Activated CD8-positive, alpha-beta memory T cell treated with anti-CD3 and anti-CD28 coated beads for 1 hour (primary cell): ENCODE measurements at places on chromosomes 5 and 9.
A peak's percentile ranks its signal among the peaks of the same experiment; 100 is the strongest.

- DNase-seq, result no peak
Measured at GRCh38 chr5:55865831-55866230, 14.7 kb downstream of the IL31RA start.

DNA sequence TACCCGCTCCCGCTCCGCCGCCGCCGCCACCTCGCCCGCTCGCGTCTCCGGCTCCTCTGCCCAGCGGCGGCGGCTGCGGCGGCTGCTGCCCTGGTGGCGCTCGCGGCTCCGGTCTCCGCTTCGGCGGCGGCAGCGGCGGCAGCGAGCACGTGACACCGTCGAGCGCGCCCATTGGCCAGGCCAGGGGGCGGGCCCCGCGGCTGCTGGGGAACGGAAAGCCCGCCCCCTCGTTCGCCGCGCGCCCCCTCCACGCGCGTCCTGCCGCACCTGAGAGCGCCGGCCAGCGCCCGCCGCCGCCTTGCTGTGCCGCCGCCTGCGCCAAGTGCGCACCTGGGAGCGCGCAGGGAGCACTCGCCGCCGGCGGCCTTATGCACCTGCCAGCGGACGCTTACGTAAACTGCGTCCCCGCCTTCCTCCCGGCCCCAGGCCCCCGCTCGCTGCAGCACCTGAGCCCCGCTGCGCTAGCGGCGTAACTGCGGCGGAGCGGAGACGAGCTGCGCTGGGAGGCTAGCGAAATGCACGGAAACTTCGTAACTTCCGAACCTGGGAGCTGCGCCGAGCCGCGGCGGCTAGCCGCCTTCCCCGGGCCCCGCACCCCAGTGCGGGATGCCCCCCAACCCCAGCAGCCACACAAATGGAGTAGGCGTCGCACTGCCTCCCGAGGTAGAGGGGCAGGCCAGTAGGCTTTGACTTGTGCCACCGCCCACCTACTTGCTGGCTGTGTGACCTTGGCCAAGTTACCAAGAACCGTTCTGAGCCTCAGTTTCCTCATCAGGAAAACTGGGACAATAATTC is at the start of gene STRBP:
Gene STRBP, minus strand, starts transcription at position 122 of the 795 bp plus-strand sequence. CDS start 84,452 bp downstream, outside the sequence.
- peak; percentile 72 for DNase-seq

DNA sequence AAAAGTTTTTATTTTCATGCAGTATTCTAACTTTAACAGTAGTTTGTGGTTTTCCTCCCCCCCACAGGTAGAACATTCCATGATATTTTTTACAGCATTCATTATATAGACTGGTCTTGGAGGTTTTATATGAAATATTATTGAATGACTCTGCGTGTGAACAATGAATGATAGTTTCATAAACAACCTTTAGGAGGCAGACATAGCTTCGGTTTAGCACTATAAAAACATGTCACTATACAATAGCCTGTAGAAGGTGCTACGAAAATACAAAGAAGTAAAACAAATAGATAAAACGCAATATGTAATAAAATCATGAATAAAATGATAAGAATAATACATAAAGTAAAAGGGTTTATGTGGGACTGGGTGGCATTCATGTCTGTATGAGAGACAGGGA is 8.5 kb downstream of the KLF4 start:
- no peak for DNase-seq

DNA sequence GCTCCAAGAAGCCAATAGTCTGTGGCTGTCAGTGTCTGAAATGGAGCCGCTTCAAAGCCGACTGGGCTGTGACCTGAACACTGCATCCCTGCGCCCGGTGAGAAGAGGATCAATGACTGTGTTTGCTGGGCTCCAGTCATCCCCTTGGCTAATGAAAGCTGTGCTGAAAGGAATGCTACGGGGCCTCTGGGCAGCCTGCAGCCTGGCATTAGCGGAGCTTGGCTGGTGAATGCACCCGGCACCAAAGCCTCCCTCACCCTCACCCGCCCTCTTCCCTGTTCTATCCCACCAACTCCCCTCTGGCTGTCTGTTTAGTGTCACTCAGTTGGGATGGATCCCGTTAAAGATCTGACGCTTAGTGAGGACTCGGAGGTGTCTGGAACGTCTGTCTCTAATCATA is 355.3 kb downstream of the BNC2 start:
- no peak for DNase-seq

GRCh38 chr9:90290716-90291485 is 351.7 kb downstream of the DIRAS2 start:
- DNase-seq, result no peak

DNA sequence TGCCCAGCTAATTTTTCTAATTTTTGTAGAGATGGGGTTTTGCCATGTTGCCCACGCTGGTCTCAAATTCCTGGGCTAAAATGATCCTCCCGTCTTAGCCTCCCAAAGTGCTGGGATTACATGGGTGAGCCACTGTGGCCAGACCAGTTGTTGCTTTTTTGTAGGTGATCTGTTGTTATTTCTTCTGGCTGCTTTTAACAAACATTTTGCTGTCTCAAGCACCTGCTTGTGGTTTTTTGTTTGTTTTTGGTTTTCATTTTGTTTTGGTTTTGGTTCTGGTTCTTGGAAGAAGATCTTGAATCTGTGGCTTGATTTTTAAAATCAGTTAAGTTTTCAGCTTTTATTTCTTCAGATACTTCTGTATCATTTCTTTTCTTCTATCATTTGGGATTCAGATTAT is 21.1 kb downstream of the ERCC6L2 start:
- DNase-seq, result no peak

DNA sequence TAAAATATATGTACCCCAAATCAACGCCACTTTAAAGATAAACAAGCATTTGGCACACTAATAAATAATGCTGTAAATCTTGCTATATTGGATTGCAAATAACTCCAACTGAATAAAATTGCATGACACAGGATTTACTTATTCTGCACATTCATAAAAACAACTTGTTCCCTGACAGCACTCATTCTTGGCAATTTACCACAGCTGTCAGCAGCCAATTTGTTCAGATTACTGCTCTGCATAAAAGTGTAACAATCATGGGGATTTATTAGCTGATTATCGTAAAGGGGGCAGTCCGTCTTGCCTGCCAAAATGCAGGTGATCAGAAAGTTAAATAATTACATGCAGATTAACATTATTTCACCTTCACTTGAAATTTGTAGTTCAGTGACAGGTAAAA is 285.3 kb downstream of the SLF1 start:
- DNase-seq, result no peak

DNA sequence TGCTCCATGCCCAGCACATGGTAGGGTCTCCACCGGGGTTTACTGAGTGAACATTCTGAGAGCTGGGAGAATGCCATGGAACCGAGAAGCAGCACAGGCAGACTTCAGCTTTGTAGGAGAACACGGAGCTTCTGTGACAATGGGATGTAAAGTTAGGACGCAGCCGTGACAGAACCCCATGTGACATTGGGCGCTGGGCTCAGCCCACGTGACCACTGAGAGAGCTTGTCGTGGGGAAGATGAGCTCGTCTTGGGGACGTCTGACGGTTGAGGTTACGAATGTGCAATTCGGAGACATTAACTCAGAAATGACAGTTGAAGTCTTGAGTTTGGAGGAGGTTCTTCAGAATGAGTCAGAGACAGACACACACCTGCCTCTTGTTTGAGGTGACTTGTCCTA is 13.5 kb downstream of the SDHA start:
- no peak for DNase-seq

GRCh38 chr5:42944989-42945388 is 95.1 kb downstream of the ANXA2R start:
- no peak for DNase-seq

GRCh38 chr9:137321726-137322361 is 19.8 kb upstream of the NRARP start:
- DNase-seq, result no peak

DNA sequence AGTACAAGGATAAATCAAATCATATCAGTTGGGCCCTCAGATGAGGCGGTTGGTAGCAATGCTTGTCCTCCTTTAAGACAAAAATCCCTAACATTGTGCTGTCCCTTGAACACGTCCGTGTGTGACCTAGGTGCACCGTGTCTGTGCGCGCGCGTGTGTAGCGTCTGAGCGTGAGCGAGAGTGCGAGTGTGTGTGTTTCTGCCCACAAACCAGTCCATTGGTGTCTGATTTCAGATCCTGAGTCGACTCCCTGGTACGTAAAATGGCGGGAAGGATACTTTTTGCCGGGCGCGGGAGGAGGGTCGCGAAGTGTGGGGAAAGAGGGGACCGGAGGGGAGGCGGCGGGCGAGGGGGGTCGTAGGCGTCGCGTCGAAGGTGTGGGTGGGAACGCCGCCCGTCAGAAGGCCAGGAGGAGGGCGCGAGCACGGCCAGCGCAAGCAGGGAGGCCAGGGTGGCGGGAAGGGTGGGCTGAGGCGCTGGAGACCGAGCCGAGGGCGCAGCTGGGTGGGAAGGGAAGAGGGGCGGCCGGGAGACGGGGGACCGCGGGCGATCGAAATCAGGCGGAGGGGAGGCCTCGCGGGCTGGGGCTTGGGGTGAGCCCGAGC is 8.9 kb downstream of the OTP start:
- no peak for DNase-seq

- DNase-seq, result no peak
Measured at GRCh38 chr9:108746864-108747263, 108.9 kb downstream of the ACTL7B start.

DNA sequence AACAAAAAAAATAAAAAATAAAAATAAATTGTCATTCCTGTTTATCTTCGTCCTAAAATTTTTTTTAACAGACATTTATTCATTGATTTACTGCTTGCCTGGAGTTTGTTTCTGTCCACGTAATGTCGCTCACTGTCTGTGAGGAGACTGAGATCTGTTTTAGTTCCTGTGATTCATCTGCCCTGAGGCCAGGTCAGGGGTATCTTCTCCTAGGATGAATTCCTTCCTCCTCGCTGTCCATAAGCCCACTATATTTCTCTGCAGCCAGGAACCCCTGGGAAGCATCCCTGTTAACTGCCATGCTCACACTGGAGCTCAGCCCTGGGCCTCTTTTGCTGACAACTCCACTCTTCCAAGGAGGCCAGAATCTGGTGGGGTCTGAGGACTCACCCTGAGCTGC is 682.0 kb downstream of the MTRR start:
- no peak for DNase-seq

DNA sequence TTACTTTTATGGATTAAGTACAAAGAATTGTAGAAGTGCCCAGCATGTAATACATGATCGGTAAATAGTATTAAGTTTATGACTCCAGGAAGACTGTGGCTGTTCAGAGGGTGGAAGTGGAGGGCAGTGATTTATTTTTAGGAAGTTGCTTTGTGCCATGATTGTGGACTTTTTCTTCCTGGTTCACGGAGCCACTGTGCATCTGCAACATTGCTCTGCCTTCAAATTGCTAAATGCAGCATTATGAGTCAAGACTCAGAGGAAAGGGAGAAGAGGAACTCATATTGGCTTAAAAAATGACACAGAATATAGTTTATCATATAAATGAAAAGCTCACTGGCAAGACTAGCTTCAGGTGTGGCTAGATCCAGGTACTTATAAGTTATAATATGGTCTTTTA is 301.5 kb downstream of the KCTD16 start:
- DNase-seq, result no peak

- no peak for DNase-seq
Measured at GRCh38 chr9:14323985-14324650, 10.2 kb upstream of the NFIB start.

DNA sequence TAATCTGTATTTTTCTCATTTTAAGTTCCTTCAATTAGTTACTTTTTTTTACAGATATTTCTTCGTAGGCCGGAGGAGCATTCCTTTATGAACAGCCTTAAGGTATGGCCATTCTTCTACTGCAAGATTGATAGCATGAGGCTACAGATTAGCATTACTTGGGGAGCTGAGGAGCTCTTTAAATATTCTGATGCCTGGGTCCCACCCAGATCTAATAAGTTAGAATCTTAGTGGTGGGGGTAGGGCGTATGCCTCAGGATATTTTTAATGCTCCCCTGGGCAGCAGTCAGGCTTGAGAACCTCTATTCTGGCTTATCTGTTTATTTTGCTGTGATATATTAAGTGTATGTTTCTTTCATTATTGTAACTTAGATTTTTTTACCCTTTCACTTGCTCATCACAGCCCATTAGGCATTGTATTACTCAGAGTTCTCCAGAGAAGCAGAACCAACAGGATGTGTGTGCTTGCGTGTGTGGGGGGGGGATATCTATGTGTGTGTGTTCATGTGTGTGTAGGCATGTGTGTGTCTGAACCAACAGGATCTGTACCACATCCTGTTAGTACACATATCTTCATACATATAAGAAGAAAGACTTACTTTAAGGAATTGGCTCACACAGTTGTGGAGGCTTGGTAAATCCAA is 91.8 kb upstream of the MTAP start:
- DNase-seq, result no peak

- DNase-seq, result no peak
Measured at GRCh38 chr9:18463991-18464390, 10.0 kb upstream of the ADAMTSL1 start.

GRCh38 chr9:93221044-93221443 is 37.1 kb downstream of the WNK2 start:
- DNase-seq, result no peak

GRCh38 chr5:159850160-159850559 is 66.1 kb upstream of the ADRA1B start:
- DNase-seq, result no peak

GRCh38 chr5:152568016-152568415 is 162.9 kb upstream of the NMUR2 start:
- DNase-seq, result no peak

DNA sequence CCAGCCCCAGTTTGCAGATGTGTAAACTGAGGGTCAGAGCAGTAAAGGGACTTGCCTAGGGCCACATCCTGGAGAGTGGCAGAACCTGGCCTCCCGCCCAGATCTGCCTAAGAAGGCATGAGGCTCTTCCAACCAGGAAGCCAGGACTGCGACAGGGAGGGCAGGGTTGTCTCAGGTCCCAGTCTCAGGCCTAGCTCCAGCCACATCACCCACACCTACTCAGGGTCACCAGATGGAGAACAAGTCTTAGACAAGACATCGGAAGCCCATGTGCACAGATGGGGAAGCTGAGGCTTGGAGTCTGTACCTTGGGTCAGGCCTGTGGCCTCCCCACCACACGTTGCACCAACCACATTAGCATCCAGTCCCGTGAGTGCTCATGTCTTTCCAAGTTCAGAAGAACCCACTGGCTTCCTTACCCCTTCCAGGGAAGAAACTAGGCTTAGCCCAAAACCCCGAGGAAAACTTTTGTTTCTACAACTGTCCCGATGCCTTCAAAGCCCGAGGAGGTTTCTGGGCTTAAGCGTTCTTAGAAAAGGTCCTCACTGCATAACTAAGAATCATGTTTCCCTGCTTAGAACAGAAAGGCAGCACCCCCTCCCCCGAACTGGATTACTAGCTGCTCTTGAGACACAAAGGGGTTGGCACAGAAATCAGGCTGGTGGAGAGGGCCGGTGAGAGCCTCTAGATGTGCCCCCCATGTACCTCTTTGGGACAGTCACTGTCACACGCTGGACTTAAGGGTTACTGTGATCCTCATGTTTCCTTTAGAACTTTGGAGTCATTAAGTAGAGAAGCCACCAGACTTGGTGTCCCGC is 2.2 kb downstream of the FAM78A start:
- DNase-seq, result no peak
